Choroid plexus epithelial cell (primary cell): ENCODE measurements at places on chromosomes 11 and 22.

DNA sequence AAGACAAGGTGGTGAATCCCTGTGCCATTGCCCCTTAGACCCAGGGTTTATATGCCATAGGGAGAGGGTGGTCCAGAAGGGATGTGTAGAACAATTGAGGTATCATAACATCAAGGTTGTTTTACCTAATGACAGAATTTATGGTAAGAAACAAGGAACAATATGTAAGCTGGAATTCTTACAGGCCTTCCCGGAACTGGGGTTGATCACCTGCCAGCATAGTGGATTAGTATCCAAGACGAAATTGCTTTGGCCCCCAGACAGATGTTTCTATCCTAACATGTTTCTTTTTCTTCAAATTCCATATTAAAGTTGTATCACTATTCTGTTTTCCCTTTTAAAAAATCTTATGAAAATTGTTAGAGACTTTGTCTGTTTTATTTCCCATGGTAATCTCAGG is 343.8 kb upstream of the ANO3 start:
- no peak for DNase-seq

- no peak for DNase-seq
Observed at GRCh38 chr11:12842933-12843636, 166.0 kb upstream of the RASSF10 start.

DNA sequence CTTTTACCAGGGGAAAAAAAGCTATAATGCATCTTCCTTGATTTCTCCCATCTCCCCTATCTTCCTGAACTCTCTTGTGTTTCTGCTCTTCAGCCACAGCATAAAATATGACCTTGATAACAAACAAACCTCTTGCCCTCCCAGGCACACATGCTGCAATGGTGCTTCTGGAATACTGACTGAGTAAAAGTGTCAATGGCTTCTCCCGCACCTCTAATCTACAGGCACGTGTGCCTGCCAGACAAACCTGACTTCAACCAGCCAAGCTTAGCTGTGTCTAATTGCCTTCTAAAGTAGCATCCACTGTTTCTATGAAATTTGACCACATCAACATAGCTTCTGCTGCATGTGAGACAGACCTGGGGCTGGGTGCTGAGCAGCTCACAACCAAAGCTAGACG is 12.7 kb downstream of the OPCML start:
- DNase-seq = no peak

DNA sequence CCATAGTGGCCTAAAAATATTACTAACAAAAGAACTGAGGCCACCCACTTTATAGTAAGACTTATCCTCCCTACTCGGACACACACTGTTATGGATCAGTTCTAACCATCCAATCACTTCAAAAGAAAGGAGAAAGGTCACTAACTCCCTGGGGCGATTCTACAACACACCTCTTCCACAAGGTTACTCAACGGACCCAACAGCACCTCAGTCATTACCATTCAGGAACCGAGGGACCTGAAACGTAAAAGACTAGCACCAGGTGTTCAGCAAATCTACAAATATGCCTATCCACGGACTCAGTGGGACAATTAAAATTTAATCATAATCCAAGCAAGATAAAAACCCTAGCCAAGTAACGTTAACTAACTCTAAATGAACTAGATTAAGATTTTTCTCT is 1.6 kb downstream of the HNRNPUL2 start:
- no peak for DNase-seq

- DNase-seq = peak; percentile 82
Observed at GRCh38 chr22:23591201-23591791, 11.2 kb upstream of the IGLL1 start.

DNA sequence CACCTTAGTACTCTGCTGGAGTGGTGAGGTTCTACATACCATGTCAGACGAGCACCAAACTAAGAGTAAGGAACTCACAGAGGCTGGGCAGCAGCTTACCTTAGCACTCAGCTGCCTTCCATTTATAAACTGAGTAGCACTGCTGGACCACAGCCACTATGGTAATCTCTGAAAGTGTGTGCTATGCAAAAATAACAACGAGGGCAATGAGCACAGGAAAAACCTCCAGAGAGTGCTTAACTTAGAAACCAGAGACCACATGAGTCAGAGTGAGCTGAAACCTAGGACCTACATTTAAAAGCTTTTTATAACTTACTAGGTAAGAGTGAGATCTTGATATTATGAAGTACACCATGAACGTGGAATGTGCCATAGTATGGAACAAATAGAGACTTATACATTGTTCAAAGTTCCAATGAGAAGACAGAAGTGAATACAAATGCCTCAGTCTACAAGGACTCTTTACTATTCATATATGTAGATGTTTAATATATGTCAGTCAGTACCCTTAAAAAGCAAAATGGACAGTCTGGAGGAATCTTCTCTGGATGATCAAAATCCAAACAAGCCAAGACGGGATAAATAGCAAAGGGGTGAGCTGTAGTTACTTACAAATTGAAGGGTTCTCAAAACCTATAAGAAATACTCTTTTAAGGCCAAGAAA is 17.2 kb upstream of the CD59 start:
- peak; percentile 84 for DNase-seq

DNA sequence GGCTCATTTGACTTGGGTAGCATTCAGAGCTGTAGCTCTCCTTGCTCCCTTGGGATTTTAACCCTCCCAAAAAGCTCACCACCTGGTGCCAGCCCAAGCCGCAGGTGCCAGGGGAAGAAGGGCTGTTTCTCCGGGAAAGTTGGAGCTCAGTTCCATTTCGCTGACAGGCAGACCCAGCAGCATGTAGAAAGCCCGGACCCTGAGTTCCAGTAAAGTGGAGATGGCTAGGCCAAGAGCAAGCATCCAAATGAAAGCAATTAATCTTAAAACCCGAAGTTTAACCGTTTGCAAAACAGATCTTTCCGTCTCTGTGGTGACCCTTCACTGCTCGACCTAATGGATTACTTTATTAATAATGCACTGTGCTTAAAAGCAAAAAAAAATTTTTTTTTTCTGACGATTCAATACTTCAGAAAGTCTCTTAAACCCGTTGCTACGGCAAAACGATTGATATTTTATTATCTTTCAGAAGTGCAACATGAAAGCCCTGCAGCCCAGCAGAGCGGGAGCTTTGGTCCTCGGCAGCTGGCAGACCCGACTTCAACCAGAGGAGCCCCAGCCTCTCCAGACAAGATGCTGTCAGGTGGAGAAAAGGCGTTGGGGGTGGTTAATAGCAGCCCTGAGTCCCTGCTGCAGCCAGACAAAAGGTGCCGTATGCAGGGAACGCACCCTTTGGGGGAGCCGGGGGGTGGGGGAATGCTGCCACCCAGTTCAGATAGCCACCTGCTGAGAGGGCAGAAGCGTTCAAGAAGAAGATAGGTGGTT is 3.3 kb downstream of the LMO1 start:
- no peak for DNase-seq

- no peak for DNase-seq
Observed at GRCh38 chr11:40037005-40037404, 1422.4 kb downstream of the LRRC4C start.

- no peak for DNase-seq
Observed at GRCh38 chr11:44559207-44559939, 6.1 kb upstream of the CD82 start.

DNA sequence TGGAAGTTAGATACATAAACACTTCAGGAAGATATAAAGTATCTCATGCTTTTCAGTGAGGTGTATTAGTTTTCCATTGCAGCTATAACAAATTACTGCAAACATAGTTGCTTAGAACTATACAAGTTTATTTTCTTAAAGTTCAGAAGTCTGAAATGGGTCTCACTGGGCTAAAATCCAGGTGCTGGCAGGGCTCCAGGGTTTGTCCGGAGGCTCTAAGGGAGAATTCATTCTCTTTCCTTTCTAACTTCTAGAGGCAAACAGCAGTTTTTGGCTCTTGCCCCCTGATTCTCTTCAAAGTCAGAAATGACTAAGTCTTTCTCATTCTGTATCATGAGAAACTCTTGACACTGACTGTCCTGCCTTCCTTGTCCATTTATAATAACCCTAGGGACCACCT is 138.8 kb downstream of the AASDHPPT start:
- peak; percentile 50 for DNase-seq

- DNase-seq = no peak
Observed at GRCh38 chr22:50523458-50523805, 2.0 kb downstream of the SCO2 start.

GRCh38 chr11:47244448-47245350 is 3.9 kb downstream of the ACP2 start:
- DNase-seq = peak; percentile 37

- no peak for DNase-seq
Observed at GRCh38 chr22:28608546-28608945, 71.1 kb downstream of the TTC28 start.
